Regular cardiac myocyte (primary cell): ENCODE measurements at places on chromosomes 2 and 18. TPM values are rescaled to one million over a fixed set of nuclear protein-coding genes. Genes with fewer than 3 reads are reported as not detected.

The SERPINB12 gene
- not detected in 2 replicates for total RNA-seq

The IMPA2 gene
- total RNA-seq: 7.1 and 9.0 TPM in 2 replicates

The MGAT4A gene
- total RNA-seq: 0.28 and 0.58 TPM in 2 replicates

The TXNDC2 gene
- total RNA-seq: not detected in 2 replicates

The UGT1A3 gene
- total RNA-seq: not detected in 2 replicates

The RAPH1 gene
- 14.2 and 22.0 TPM in 2 replicates for total RNA-seq

The TLX2 gene
- total RNA-seq: under 0.01 TPM in 1 of 2 replicates, not detected in the other

The DES gene
- 0.77 and 1.7 TPM in 2 replicates for total RNA-seq

The SERPINB10 gene
- total RNA-seq: not detected in 2 replicates

The KIAA2012 gene
- total RNA-seq: under 0.01 TPM in 2 replicates

The CAPN13 gene
- total RNA-seq: under 0.01 TPM in 1 of 2 replicates, not detected in the other

The GPR45 gene
- not detected in 2 replicates for total RNA-seq

The TMEM214 gene
- total RNA-seq: 16.3 and 23.1 TPM in 2 replicates

The SCG2 gene
- 1.5 and 70.5 TPM in 2 replicates for total RNA-seq

The DSEL gene
- 55.0 and 60.0 TPM in 2 replicates for total RNA-seq

The C2orf81 gene
- 0.58 and 1.1 TPM in 2 replicates for total RNA-seq

The SLC9A2 gene
- total RNA-seq: under 0.01 TPM in 1 of 2 replicates, not detected in the other

The DPYSL5 gene
- total RNA-seq: under 0.01 TPM in 1 of 2 replicates, not detected in the other

The TPO gene
- not detected in 2 replicates for total RNA-seq

The LOXHD1 gene
- not detected in 2 replicates for total RNA-seq

The NGEF gene
- total RNA-seq: 0.28 and 1.9 TPM in 2 replicates

The BIRC6 gene
- 137 and 162 TPM in 2 replicates for total RNA-seq

The TTC32 gene
- total RNA-seq: 4.2 and 7.0 TPM in 2 replicates
